ENCODE measurements at places on chromosomes 16 and 17. TPM values are rescaled to one million over a fixed set of nuclear protein-coding genes. Genes with fewer than 3 reads are reported as not detected.

GRCh38 chr16:61332461-61332860, 703.8 kb downstream of the CDH8 start:
- no peaks in the 10 kb centered on the region for H3K4me1 ChIP-seq
- H3K36me3 ChIP-seq: no peaks in the 10 kb centered on the region
- DNase-seq: no peak

DNA sequence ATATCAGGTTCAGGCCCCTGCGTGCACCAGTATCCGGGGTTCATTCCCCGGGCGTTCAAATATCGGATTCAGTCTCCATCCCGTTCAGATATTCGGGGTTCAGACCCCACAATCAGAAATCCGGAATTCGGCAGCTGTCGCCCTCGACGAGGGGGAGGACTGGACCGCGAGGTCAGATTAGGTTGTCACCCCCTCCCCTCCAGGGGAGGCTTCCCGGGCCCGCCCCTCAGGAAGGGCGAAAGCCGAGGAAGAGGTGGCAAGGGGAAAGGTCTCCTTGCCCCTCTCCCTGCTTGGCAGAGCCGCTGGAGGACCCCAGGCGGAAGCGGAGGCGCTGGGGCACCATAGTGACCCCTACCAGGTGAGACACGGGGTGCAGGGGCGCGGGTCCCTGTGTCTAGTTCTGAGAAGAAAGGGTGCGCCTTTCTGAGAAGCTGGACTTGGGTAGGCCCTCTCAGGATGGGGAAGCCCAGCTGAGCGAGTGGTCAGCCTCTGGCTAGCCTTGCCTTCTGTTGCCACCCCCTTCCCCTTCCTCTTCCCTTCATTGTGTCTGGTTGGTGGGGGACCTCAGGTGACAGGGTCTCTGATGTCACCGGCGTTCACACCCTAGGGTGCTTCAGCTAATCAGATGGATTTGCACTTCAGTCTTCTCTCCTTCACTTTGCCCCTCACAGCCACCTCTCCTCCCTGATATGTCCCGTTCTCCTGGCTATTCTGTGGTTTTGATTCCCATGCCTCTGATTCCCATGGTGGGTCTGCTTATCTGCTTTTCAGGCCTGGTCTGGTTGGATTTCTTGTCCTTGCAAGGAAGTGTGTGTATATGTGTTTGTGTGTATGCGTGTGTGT, 844 bp downstream of the TAOK2 start:
- no peaks in the 10 kb centered on the region for H3K27me3 ChIP-seq
- peaks cover 4% of the 10 kb centered on the region for H3K4me1 ChIP-seq
- no peak overlapping the region for H3K27ac ChIP-seq
- peak; percentile 59 for DNase-seq
- no peaks in the 10 kb centered on the region for H3K36me3 ChIP-seq

GRCh38 chr16:10490141-10490540, 90.3 kb downstream of the EMP2 start:
- H3K4me1 ChIP-seq: no peaks in the 10 kb centered on the region
- H3K4me3 ChIP-seq: no peak overlapping the region
- H3K27me3 ChIP-seq: no peaks in the 10 kb centered on the region
- DNase-seq: no peak
- no peak overlapping the region for H3K27ac ChIP-seq
- no peaks in the 10 kb centered on the region for H3K36me3 ChIP-seq

DNA sequence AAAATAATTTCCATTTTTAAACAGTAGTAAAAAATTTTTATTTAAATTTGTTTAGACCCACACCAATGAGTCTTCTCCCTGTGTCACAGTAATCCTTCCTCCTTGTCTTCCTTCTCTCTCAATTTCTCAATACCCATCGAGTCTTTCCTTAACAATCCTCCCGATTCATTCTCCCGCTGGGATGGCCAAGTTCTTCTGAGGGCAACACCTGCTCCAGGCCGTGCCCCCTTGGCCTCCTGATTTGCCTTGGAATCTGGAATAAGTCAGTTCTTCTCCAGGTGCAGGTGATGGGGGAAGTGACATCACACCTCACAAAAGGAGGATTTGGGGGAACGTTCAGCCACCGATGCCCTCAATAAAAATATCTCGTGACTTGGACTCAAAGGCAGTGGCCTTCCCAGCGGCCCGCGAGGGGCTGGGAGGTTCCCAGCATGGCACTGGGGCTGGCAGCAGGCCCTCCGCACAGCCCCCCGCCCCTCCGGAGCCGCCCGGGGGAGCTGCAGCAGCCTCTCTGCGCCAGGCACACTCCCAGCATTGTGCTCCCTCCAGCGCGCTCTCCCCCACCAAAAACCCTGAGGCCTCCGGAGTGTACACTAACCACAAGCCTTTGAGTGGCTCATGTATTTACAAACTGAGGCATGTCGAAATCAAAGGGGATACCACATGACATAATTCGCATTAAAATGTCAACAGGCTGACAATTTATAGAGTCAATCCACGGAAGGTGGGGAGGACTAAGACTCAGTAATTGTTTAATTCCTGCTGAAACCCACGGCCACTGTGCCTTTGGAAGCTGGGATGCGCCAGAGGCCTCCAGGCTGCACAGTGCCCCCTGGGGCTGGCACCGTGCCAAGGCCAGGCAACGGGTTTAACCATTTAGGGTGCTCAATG, 120.5 kb downstream of the ZFHX3 start:
- DNase-seq: no peak
- H3K27ac ChIP-seq: no peak overlapping the region
- H3K36me3 ChIP-seq: no peaks in the 10 kb centered on the region

- H3K36me3 ChIP-seq: no peaks in the 10 kb centered on the region
- H3K4me1 ChIP-seq: no peaks in the 10 kb centered on the region
- H3K27me3 ChIP-seq: no peaks in the 10 kb centered on the region
- no peak overlapping the region for H3K27ac ChIP-seq
- no peak for DNase-seq
These were observed 100.7 kb upstream of the AXIN2 start for GRCh38 chr17:65662196-65662595.

DNA sequence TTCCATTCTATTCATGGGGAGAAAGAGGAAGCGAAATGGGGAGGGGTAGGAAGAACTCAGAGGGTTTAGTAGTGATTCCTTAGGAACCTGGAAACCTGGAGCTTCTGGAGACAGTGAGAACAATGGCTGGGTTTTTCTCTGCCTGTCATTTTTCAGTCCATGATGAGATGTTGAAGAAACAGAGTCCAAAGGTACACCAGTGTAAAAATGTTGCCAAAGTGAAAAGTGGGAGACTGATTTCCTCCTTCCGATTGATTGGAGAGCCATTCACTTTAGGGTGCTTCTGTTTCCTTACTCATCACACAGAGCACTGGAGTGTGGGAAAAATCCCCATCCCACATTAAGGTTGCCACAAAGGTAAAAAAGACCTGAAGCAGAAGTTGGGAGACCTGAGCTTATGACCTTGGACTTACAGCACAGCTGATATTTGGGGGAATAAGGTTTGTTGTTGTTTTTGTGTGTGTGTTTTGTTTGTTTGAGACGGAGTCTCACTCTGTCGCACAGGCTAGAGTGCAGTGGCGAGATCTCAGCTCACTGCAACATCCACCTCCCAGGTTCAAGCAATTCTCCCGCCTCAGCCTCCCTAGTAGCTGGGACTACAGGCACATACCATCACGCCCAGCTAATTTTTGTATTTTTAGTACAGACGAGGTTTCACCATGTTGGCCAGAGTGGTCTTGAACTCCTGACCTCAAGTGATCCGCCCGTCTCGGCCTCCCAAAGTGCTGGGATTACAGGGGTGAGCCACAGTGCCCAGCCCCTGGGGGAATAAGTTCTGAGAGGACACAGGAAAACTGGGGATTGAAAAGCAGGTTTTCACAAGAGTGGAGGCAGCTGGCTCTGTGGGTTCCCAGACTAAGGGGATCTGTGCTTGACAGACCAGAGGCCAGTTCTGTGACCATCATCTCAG, 1.4 kb upstream of the DHX8 start:
- H3K27ac ChIP-seq: no peak overlapping the region
- H3K36me3 ChIP-seq: no peaks in the 10 kb centered on the region
- no peaks in the 10 kb centered on the region for H3K4me1 ChIP-seq
- no peak overlapping the region for H3K4me3 ChIP-seq
- H3K27me3 ChIP-seq: no peaks in the 10 kb centered on the region

DNA sequence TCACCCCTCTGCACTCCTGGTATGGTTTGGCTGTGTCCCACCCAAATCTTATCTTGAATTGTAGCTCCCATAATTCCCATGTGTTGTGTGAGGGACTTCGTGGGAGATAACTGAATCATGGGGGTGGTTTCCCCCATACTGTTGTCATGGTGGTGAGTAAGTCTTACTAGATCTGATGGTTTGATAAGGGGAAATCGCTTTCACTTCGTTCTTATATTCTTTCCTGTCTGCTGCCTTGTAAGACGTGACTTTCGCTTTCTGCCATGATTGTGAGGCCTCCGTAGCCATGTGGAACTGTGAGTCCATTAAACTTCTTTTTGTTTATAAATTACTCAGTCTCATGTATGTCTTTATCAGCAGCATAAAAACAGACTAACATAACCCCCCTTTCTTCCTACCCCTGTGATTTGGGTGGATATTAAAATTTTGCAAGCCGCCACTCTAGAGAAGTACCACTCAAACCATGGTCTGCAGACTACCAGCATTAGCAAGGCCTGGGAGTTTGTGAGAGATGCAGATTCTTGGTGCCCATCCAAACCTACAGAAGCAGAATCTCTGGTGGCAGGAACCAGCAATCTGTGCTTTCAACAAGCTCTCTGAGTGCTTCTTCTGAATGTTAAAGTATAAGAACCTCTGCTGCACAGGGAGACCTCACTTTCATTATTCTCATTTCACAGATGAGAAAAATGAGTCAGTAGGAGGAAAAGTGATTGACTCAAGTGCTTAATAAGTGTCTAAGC, 999.5 kb upstream of the EEF2KMT start:
- no peak overlapping the region for H3K27ac ChIP-seq
- H3K27me3 ChIP-seq: no peaks in the 10 kb centered on the region
- DNase-seq: no peak
- H3K4me3 ChIP-seq: no peak overlapping the region
- no peaks in the 10 kb centered on the region for H3K36me3 ChIP-seq
- H3K4me1 ChIP-seq: no peaks in the 10 kb centered on the region

GRCh38 chr17:69605571-69605970, 191.1 kb downstream of the MAP2K6 start:
- H3K27me3 ChIP-seq: no peaks in the 10 kb centered on the region
- no peak overlapping the region for H3K4me3 ChIP-seq
- no peak overlapping the region for H3K27ac ChIP-seq
- DNase-seq: no peak

GRCh38 chr16:83343935-83344366, 463.8 kb upstream of the HSBP1 start:
- no peak overlapping the region for H3K4me3 ChIP-seq
- no peak overlapping the region for H3K27ac ChIP-seq
- peaks cover 2% of the 10 kb centered on the region for H3K36me3 ChIP-seq
- H3K4me1 ChIP-seq: peaks cover 2% of the 10 kb centered on the region
- DNase-seq: no peak

GRCh38 chr17:74132354-74132753, 71.1 kb upstream of the RPL38 start:
- DNase-seq: no peak
- H3K4me3 ChIP-seq: no peak overlapping the region
- H3K36me3 ChIP-seq: no peaks in the 10 kb centered on the region
- no peaks in the 10 kb centered on the region for H3K27me3 ChIP-seq
- H3K27ac ChIP-seq: no peak overlapping the region

DNA sequence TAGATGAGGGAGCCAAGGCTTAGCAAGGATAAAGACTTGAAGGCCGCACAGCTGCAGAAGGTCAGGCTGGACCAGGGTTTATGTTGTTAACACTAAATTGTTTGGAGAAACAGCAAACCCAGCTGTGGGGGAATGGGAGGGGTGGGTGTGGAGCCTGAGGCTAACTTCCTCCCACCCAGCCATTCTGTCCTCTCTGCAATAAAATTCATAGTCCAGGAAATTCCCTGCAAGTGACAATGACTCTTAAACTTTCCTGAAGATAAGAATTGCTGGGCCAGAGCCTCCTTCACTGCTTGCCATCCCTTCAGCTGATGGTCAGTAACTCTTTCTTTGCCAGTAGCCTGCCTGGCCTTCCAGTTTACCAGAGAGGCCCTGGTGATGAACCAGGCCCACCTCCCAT, 19.4 kb upstream of the ATP5MC1 start:
- DNase-seq: no peak
- H3K27me3 ChIP-seq: no peaks in the 10 kb centered on the region
- H3K27ac ChIP-seq: no peak overlapping the region
- H3K4me3 ChIP-seq: no peak overlapping the region
- no peaks in the 10 kb centered on the region for H3K4me1 ChIP-seq

DNA sequence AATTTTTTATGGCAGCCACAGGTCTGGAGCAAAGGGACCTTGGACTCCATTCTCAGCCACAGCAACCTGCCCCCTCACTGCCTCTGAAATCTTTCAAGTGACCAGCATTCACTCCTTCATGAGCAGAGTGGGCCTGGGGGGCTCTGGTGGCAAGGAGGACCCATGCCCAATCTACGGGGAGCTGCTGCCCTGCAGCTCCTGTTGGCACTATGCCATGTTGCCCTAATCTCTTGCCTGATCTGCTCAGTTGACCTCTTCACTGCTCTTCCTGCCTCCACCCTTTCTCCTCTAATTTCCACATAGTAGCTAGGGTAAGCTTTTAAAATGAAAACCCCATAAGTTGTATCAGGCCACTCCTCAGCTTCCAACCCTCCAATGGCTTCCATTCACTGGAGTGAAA, 2.9 kb upstream of the PRKCB start:
- H3K27ac ChIP-seq: no peak overlapping the region
- no peaks in the 10 kb centered on the region for H3K36me3 ChIP-seq
- H3K27me3 ChIP-seq: no peaks in the 10 kb centered on the region

GRCh38 chr17:51439395-51440229, 179.3 kb downstream of the UTP18 start:
- no peak overlapping the region for H3K4me3 ChIP-seq
- DNase-seq: no peak
- H3K4me1 ChIP-seq: no peaks in the 10 kb centered on the region
- H3K27ac ChIP-seq: no peak overlapping the region
- H3K27me3 ChIP-seq: no peaks in the 10 kb centered on the region

DNA sequence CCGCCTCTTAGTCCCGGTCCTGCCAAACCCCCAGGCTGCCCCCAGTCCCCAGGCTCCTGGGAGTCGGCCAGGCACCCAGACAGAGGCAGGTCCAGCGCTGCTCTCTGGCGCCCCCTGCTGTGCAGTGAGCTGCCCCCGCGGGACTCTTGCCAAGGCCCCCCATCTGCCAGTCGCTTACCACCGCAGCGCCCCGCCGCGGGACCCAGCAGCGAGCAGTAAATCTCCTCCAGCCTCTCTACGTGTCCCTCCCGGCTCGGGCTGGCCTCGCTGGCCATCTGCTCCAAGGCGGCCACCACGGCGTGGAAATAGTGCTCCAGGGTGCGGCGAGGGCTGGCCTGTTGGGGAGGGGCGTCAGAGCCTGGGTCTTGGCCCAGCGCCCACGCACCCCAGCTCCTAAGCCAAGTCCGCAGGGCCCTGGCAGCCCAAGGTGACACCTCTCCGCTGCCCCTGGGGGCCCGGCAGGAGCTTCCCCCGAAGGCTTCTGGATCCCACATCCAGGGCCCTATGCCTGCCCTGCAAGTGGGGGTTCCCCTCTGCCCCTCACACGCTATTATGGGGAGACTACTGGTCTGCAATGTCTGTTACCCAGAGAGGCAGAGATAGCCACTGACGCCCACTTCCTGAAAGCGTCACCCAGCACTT, 33.7 kb upstream of the MFSD6L start:
- DNase-seq: no peak
- H3K4me3 ChIP-seq: no peak overlapping the region
- no peak overlapping the region for H3K27ac ChIP-seq
- no peaks in the 10 kb centered on the region for H3K27me3 ChIP-seq
- H3K4me1 ChIP-seq: no peaks in the 10 kb centered on the region
- H3K36me3 ChIP-seq: no peaks in the 10 kb centered on the region

Gene KRT40
- total RNA-seq: not detected

Gene TMEM238L
- not detected for total RNA-seq

Gene CES1
- 92.8 TPM for total RNA-seq

Gene BCL6B
- total RNA-seq: 31.4 TPM

Gene ZNF200
- 8.1 TPM for total RNA-seq

Gene PRDM7
- total RNA-seq: not detected

Gene C1QL1
- not detected for total RNA-seq

Measured in aorta (tissue), 5 donors.